ENCODE measurements at places on chromosomes 16 and 17. TPM values are rescaled to one million over a fixed set of nuclear protein-coding genes. Genes with fewer than 3 reads are reported as not detected.

SLFN14 gene
- total RNA-seq, result not detected

DNA sequence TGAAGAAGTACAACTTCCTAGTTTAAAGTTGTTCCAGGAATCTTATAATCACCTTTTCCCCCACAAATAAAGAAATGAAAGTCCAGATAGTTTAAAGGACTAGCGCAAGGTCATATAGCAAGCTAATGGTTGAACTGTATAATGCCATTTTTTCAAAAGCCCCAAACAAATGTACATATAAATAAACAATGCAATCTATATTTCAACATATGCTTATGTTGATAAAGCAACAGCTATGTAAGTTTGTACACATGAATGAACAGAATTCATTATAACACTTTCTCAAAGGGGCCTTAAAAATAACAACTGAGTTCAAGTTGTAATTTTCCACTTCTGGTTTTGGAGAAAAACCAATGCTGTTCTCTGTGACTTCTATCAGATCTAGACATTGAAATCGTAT is 1628.6 kb downstream of the CDH8 start:
- DNase-seq, result no peak

DNA sequence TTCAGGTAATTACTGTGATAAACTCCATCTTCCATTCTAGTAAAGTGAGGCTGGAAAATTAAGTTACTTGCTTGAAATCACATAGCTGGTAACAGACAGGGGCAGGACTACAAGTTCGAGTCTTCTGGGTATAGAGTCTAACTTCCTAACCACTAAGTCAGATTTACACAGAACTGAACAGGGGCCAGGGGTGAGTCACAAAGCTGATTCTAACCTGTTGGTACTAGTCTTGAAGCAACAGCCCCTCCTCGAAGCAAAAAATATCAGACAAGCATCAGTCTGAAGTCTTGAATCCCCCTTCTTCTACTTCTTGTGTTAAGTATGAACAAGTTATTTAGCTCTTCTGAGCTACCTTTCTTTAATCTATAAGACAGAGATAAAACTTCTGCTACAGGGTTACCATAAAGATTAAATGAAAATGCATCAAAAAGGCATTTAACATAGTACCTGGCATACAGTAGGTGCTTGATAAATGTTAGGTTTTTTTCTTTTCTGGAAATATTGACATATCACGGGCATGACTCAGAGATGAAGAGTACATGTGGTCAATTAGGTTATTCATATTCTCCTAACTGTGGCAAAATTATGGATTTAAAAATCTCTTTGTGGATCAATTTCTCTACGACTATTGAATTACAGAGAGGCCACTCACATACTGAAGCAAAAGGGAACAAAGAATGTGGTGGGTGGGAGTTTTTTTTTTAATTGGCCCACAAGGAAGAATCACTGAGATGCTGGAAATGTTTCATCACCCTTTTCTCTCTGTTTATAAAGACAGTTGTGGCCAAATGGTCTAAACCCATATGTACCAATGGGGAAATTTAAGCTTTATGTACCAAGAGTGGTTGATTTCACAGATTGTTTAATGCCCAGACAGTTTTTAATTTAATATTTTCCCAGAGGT is 266.9 kb upstream of the DYNLRB2 start:
- DNase-seq, result no peak

CLEC18A gene
- total RNA-seq, result 0.22 TPM

DNA sequence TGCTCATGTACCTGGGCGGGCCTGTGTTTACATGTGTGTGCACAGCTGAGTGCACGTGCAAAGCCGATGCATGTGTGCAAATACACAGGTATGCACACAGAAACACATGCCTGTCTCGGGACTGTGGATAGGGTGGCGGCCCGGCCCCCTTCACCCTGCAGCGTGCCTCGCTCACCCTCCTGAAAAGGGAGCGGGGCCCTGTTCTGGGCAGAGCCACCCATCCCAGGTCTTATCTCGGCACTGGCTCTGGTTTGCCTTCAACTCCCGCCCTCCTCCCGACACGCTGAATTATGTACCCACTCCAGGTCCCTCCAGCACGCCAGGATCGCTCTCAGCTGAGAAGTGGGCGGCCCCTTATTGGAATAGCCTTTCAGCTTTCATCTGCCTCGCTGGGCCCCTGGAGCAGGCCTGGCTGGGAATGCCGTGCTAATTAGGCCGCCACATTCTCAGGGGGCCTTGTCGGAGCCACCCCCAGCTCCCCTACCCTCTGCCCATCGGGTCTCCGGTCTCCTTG is 77.8 kb downstream of the RTN4RL1 start:
- peak; percentile 73 for DNase-seq

DNA sequence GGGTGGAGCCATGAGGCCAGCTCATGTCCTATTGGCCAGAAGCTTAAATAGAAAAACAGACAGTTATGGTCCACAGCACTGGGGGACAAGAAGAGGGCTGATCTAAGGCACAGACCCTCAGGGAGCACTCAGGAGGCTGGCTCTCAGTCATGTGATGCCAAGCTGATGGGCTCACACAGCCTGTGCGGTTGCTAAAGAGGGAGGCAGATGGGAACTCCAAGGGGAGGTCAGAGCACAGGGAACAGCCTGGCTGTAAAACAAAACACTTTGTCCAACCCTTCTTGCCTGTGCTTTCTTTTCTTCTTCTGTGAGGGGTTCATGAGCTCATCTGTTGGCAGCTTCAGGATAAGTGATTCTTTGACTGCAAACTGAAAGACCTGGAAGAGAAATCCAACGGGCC is 27.2 kb downstream of the CNTNAP1 start:
- DNase-seq, result no peak

CLEC19A gene
- not detected for total RNA-seq

RAMP2 gene
- 37.7 TPM for total RNA-seq
